Anterior cingulate cortex (tissue), 58 donors: ENCODE measurements at places on chromosomes 5 and 9.

DNA sequence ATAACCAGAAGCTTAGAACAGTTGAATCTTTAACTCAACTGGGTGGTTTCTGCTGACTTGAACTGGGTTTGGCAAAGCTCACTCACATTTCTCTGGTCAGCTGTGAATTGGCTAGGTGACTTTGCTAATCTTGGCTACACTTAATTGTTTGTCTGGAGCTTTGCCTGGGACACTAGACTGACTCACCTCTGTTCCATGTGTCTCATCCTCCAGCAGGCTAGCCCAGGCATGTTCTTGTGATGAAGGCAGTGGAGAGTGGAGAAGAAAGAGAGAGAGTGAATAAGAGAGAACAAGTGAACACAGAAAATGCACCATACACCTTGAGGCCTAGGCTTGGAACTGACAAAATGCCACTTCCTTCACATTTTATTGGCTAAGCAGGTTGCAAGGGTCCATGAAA lies 32.6 kb downstream of the SPATA31D1 start:
- no peak for DNase-seq

DNA sequence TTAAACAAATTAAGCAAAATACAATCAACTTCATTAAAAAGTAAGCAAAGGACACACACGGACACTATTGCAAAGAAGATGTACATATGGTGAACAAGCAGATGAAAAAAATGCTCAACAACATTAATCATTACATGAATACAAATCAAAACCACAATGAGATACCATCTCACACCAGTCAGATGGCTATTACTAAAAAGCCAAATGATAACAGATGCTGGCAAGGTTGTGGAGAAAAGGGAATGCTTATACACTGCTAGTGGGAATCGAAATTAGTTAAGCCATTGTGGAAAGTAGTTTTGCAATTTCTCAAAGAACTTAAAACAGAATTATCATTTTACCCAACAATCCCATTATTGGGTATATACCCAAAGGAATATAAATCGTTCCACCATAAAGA lies 636.2 kb upstream of the ST8SIA4 start:
- DNase-seq: no peak

GRCh38 chr9:81858657-81859430 lies 69.4 kb upstream of the SPATA31D4 start:
- no peak for DNase-seq

DNA sequence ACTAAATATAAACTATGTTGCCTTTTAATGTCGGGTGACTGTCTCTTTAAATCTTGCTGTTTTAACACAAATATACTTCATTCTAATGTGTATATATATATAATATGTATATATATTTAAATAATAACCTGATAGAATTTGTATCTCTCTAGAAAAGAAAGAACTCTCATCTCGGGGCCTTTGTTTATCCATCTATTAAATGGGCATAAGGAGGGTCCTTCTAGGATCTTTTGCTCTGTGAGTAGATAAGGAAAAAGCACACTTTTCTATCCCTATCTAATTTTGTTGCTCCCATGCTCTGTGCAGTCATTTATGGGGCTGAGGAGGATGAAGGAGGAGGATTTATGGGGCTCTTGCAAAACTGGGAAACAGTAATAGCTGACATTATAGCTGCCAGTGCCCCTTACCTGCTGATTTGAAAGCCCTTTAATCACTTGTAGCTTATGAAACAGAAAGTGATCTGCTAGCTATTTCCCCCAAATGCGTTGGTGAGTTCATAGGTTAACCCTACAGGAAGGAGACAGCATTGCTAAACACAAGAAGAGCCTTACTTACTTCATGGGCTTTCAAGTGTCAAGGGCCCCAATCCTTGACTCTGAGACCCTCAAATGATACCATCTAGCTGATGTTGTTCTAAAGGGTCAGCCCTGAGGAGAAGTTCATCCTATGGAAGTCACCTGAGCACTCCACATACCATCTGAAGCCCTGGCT lies 5.8 kb upstream of the PPARGC1B start:
- no peak for DNase-seq

DNA sequence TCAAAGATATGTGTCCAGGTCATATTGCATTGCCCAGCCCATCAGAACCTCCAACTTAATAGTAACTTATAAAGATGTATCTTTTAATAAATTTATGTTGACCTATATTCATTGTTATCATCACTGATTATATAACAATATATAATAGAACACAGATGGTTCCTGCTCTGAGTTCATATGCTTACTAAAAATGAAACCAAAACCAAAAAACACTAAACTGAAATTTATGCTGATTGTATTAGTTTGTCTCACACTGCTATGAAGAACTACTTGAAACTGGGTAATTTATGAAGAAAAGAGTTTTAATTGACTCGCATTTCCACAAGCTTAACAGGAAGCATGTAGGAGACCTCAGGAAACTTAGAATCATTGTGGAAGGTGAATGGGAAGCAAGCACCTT lies 462.5 kb upstream of the TYRP1 start:
- DNase-seq: no peak

DNA sequence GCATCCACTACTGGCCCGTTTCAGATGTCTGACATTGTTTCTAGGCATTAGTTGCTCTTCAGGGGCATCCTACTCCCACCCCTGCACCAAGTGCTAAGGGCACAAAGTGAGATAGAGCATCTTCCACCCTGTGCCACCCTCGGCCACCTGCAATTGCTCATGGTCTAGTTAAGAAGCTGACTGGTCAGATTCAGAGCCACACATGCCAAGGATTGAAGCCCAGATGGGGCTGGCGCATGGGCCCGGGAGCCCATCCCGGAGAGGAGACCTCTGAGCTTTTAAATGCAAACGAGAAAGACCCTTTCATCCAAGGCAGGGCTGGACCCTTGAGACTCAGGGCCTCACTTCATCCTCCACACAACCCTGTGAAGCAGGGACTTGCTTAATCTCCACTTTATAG lies 28.5 kb downstream of the HRH2 start:
- DNase-seq: no peak

DNA sequence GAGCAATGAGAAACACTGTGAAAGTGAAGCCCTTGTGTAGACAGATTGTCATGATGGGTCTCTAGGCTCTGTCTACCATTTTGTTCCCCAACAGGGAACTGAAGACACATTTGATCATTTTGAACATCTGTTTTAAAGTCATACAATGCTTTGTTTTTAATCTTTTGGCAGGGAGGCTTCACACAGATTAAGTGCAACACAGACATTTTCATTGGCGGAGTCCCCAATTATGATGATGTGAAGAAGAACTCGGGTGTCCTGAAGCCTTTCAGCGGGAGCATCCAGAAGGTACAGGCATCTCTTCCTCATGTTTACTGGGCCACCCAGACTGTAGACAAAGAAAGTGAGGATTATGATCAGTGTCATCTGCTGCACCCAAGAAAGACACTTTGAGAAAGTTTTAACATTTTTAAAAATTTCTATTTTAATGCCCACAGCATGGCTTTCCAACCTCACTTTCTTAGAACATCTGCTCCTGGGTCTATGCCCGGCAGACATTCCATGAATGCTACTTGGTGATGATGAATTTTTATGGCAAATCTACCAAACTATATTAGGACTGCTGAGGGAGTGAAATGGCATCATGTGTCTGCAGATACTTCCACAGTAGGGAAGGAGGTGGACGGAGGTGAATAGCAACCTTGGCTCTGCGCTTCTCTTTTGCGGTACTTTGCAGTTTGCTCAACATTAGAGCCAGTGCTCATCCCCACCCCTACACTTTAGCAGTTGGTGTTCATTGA lies 121.3 kb downstream of the LIFR start:
- no peak for DNase-seq

GRCh38 chr9:94945197-94946144 lies 219.0 kb downstream of the AOPEP start:
- peak; percentile 55 for DNase-seq
